ENCODE measurements at places on chromosomes 11 and 22. TPM values are rescaled to one million over a fixed set of nuclear protein-coding genes. Genes with fewer than 3 reads are reported as not detected.

The PKDREJ gene
- total RNA-seq: not detected

DNA sequence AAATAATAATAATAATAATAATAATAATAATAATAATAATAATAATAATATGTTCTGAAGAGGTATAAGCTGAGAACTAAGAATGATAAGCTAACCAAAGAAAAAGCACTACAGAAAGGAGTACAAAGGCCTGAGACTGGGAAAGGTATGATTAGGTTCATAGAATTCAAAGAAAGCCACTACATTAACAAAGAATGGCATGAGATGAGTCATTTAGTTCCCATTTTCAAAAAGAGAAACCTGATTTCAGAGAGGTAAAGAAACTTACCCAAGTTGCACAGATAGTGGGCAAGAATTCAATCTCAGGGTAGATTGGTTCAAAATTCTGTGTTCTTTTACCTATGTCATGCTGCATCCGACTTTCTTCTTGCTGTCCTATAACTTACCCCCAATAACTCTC is 350.9 kb downstream of the TTC28 start:
- DNase-seq: no peak

DNA sequence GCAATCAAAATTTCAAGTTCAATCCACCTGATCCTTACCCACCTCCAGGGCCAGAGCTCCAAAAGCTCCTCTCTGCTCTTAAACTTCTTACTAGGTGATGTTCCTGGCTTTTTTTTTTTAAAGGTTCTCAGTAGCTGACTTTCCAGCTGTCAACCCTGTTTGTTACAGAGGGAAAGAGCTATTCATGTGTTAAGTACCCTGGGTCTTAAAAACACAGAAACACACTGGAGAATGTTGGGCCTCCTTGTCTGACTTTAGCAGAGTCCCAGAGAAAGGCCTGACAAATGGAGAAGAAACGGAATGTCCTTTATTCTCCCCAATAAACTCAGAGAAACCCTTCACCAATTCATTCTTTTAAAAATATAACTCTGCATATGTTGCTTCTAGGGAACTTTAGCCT is 3.2 kb downstream of the LRRC4C start:
- no peak for DNase-seq

DNA sequence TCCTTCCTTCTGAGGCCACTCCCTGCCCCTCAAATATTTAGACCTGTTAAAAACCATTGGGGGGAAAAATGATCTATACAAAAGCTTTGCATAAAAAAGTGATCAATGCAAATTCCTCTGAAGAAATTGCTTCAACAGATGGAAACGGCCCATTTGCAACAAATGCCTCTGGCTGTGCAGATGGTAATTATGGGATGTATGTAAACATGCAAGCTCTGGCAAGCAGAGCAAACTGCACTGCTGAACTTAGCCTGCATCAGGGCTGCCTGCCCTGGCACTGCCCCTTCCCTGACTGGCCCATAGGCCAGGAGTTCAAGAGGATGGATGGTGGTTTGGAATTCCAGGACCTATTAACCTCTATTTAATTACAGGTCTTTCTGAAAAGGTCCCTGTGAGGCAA is 388.7 kb downstream of the MIAT start:
- DNase-seq: no peak

DNA sequence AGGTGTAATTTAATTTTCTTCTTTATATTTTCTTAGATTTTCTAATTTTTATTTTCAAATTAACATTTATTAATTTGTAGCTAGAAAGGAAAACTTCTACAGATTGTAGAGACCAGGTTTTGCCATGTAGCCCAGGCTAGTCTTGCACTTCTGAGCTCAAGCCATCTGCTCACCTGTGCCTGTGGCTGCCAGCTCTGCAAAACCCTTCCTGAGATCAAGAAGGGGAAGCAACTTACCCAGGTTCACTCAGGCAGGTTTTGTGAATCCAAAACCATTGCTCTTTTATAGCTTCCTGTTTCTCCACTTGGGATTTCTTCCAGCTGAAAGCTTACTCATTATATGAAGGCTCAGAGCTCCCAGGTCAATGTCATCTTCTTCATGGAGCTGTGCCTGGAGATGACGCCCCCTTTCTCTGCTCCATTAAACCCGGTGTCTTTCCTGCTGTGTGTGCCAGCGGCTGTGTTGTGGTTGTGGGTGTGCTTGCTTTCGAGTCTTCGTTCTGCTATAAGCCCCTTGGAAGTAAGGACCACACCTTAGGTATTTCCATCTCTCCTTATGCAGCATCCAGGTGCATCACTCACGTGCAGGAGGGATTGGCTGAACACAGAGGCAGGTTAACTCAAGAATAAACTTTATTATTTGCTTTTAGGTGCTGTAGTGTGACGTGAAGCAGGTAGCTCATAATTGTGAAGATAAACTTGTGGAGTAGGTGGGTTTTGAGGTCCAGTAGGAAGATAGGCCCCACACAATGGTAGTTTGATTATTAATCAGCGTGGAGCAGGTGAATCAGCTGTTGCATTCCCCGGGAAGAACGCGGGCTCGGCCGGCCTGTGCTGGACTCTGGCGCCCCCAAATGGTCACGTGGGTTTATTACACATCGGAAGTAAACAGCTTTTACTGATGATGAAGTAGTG is 42.2 kb upstream of the INCENP start:
- peak; percentile 77 for DNase-seq

Data from Caki2 (cell line).